ENCODE measurements at places on chromosomes 12 and 14.

DNA sequence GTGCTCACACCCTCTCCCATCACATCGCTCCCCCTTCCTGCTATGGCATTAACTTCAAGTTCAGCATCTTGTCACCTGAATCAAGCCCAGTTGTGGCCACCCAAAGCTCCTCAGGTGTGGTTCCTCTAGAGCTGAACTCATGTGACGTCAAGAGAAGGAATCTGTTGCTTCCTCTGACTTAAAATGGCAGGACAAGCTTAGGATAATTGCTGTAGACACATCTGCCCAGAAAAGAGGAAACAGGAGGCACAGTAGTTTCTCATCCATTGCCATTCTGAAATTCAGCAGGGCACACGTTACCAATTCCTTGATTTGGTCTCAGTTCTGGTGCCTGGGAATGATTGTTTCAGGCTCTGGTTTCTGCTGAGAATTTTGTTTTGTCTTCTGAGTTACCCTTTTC, 52.1 kb downstream of the RCOR1 start:
- DNase-seq: no peak

DNA sequence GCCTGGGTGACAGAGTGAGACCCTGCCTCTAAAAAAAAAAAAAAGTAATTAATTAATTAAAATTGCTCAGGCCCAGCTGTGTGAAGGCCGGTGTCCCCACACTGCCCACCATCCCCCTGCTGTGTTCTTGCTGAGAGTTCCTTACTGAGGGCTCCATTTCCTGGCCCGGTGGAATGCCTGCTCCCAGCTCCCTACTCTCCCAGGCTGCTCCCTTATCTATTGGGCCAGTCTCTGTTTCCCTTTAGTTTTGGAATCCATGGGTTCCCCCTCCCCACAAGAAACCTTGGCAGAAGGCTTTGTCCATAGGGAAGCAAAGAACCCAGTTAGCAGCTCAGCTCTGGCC, 19.0 kb downstream of the MLXIP start:
- no peak for DNase-seq

- no peak for DNase-seq
These were observed 94.5 kb downstream of the TMEM132C start for GRCh38 chr12:128361400-128361995.

DNA sequence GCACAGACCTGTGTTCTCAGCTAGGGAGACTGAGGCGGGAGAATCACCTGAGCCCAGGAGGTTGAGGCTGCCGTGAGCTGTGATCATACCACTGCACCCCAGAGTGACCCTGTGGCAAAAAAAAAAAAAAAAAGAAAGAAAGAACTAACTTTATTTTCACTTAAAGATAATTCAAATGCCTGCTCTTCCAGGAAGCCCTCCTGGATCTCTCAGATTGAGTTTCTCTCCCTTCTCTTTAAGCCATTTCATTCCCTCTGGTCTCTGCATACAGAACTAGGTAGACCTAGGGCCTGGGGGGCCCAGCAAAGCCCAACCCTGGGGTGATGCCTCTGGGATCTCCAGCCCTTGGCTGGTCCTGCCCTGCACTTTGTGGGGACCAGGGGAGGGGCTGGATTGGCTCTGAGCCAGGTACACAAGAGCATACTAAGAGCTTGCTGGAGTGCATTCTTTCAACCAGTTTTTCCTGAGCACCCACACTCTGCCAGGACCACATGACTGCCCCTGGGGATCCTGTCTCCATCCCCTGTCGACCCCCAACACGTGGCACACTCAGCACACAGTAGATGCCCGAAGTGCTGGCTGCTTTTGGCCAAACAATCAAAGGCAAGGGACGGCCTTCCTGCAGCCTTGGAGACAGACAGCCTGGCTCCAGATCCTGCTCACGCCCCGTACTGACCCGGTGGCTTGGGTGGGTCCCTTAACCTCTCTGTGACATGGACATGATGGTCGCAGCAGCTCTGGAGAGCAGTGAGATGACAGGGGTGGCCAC, 52.7 kb downstream of the CYP46A1 start:
- DNase-seq: no peak

DNA sequence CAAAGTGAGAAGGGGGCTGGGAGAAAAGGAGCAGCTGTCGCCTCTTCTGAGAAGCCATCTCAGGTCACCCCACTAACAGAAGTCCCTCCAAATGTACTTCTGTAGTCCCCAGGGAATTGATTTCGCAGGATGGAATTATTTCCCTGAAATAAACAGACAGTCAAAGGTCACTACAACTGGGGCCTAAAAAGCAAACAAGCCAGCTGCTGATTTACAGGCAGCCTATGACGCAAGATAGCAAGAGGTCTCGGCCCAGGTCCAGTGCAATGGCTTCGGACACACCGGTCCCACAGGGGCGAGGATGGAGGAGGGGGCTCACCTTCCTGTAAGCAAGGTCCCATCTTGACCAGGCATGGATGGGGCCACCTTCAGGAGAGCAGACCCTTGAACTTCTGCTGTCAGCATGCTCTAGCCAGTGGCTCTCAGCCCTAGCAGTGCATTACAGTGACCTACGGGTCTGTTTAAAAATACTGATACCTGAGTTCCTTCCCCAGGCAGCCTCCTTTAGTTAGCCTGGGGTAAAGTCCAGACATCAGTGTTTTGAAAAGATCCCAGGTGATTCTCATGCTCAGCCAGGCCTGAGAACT, 18.1 kb downstream of the NUAK1 start:
- no peak for DNase-seq

- DNase-seq: no peak
These were observed 53.5 kb downstream of the FSCB start for GRCh38 chr14:44453433-44454171.

GRCh38 chr14:54213536-54213935, 183.3 kb upstream of the CDKN3 start:
- DNase-seq: no peak

DNA sequence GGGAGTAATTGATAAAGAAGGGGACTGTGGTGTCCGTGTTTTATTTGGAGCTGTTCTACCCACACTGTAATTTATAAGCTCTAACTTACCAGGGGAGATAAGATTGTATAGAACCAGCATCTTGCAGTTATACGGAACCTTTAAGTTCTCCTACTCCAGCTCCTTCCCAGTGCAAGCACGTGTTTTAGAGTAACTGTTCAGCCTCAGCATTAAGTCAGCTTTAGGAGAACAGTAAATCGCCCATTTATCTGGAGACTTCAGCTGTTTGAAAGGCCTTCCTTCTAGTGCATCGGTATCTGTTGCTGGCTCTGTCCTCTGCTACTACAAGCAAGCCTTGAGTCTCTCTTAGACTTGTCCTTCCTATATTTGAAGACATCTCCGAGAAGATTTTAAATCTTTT, 95.6 kb downstream of the ETV6 start:
- DNase-seq: no peak

DNA sequence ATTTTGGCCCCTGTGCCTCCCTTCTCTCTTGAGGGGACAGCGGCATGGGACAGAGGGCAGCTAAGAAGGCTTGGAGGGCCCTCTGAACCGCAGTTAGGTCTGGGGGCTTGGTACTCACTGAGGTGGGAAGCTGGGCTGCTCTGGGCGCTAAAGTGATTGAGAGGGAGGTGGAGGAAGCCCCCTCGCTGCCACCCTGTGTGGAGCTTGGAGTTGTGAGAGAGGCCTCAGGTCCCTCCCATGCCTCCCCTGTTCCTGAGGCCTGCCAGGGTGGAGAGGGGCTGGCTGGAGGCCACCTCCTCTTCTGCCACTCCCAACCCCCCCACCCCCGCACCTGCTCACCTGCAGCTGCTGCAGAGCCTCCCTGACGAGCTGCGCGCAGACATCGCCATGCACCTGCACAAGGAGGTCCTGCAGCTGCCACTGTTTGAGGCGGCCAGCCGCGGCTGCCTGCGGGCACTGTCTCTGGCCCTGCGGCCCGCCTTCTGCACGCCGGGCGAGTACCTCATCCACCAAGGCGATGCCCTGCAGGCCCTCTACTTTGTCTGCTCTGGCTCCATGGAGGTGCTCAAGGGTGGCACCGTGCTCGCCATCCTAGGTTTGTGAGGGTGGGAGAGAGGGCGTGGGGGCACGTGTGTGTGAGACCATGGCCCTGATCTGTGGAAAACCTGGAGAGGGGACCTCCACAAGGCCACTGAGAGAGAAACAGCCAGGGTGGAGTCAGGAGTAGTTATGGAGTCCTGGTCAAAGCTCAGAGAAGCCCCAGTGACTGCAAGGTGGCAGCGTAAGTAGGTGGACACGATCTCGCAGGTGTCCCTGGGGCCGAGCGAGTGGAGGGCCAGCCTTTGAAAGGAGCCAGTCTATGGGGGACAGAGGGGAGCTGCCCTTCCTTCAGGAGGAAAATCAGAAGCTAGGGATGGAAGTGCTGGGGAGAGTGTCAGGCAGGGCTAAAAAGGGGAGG, 11.2 kb downstream of the KCNH3 start:
- no peak for DNase-seq

GRCh38 chr12:14664434-14665023, 31.9 kb downstream of the GUCY2C start:
- no peak for DNase-seq

Measured in amniotic stem cell (primary cell).